ENCODE measurements at places on chromosomes 5 and 9. TPM values are rescaled to one million over a fixed set of nuclear protein-coding genes. Genes with fewer than 3 reads are reported as not detected.

RLN2 gene
- polyA plus RNA-seq = not detected

IL4 gene
- not detected for polyA plus RNA-seq

GRCh38 chr5:177502886-177503285, 5.5 kb upstream of the PDLIM7 start:
- DNase-seq = no peak

TNFSF8 gene
- 0.27 TPM for polyA plus RNA-seq

OTP gene
- 9.6 TPM for polyA plus RNA-seq

- DNase-seq = no peak
Measured at GRCh38 chr5:131221888-131222287, 42.0 kb upstream of the CDC42SE2 start.

DNA sequence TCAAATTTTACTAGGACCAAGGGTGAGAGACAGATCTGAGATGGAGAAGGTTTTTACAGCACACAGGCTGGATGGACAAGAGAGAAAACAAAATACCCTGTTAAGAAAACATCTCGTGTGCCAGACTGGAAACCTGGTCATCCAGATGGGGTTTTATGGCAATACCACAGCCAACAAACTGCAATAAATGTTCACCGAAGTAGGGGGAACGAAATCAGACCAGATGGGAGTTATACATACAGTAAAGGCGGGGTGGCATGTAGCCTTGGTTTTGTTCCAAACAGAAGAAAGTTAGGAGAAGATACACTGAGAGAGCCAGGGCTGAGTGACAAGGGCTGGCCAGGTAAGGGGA, 63.3 kb downstream of the DCP2 start:
- DNase-seq = peak; percentile 90

DNA sequence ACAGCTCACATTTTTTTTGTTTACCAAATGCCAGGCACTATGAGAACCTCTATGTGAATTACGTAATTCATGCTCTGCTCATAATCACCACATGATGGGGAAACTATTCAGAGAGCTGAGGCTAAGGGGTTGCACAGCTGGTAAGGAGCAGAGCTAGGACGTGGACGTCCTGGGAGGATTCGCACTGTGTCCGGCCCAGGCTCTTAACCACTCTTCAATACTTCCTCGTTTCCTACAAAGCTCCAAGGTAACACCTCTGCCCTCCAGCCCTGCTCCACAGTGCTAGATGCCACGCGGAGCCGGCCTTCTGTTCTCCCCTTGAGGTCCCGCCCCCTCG, 8.7 kb downstream of the PHF19 start:
- no peak for DNase-seq

C5orf58 gene
- polyA plus RNA-seq = not detected

SYK gene
- polyA plus RNA-seq = 32.8 TPM

XRCC4 gene
- 2.5 TPM for polyA plus RNA-seq

GRCh38 chr5:6439588-6440550, 8.8 kb upstream of the UBE2QL1 start:
- DNase-seq = no peak

GRCh38 chr9:87800456-87800855, 74.5 kb downstream of the CTSL start:
- DNase-seq = no peak

- DNase-seq = no peak
Measured at GRCh38 chr9:86955561-86955960, 8.3 kb upstream of the GAS1 start.

ACOT12 gene
- not detected for polyA plus RNA-seq

CD72 gene
- 2.0 TPM for polyA plus RNA-seq

GRCh38 chr5:54678737-54679136, 161.2 kb downstream of the SNX18 start:
- DNase-seq = no peak

DNA sequence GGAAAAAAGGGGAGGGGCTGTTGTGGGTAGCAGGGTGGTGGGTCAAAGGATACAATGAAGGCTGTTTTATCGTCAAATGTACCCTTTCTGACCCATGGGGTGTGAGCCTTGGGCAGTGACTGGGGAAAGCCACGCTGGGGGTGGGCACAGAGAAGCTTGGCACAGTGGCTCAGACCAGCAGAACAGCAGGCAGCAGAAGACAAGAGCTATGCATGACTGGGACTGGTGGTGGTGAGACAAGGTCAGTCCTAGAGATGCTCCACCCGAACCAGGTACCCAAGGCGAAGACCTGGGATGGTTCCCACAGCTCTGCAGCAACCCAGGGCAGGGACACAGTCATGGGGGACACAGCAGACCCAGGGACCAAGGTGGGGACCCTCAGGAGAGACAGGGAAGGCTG, 38.3 kb downstream of the BICD2 start:
- no peak for DNase-seq

- DNase-seq = no peak
Measured at GRCh38 chr5:133841831-133842750, 126.3 kb downstream of the C5orf15 start.

TENT4A gene
- 20.8 TPM for polyA plus RNA-seq

SLC36A2 gene
- not detected for polyA plus RNA-seq

GRCh38 chr9:125370786-125371185, 109.2 kb downstream of the GAPVD1 start:
- DNase-seq = no peak

- DNase-seq = no peak
Measured at GRCh38 chr5:148387325-148387724, 3.6 kb downstream of the FBXO38 start.

- no peak for DNase-seq
Measured at GRCh38 chr9:120558454-120558853, 21.5 kb downstream of the CDK5RAP2 start.

DNA sequence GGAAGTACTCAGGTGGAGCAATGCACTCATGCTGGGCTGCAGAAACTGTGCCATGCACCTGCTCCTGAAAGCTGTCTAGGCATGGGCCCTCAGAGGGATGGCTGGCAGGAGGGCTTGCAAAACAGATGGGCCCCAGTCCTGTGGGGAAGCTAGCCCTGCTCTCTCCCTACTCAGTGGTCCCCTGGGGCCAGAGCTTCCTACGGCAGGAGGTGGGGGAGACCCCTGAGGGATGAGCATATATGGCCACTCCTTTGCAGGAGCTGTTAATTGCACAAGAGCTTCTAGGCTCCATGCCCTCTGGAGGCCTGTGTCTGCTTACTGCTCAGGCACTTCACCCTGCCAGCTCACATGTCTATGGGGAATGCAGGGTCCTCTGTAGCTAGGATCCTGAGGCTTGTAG, 545.3 kb upstream of the PTPRD start:
- DNase-seq = no peak

RNF44 gene
- polyA plus RNA-seq = 37.3 TPM

DNA sequence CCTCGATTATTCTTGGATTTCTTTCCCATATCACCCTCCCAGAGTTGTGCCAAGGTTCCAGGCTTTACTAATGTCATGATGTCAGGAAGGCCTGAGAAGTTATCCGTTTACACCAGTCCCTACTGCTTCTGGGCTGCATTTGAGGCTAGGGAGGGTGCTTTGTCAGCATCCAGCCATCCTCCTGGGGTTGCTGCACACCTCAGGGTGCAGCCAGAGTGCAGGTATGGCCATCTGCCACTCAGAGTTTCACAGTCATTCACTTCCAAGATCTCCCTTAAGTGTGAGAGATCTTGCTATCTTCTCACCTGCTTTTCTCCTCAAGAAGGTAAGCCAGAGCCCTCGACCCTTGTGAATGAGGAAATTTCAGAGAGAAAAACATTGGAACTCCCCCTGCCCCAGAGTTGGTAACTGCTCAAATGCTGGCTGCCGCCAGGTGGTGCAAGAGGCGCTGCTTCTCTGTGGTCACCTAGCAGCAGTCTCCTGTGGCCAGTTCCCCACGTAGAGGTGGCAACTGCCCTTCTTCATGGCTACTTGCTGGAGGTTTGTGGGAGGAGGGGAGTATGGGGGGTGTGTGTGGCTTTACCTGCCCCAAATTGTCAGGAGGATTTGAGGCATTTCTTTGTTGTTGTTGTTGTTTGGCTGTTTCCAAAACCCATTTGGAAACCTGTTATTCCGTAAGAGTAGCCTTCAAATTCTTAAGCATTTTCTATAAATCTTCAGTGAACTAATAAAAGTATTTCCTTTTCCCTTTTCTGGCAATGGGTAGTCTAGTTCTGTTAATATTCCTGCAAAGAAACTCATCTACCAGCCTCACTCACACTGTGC, 259.6 kb upstream of the DMRT1 start:
- DNase-seq = no peak

DNA sequence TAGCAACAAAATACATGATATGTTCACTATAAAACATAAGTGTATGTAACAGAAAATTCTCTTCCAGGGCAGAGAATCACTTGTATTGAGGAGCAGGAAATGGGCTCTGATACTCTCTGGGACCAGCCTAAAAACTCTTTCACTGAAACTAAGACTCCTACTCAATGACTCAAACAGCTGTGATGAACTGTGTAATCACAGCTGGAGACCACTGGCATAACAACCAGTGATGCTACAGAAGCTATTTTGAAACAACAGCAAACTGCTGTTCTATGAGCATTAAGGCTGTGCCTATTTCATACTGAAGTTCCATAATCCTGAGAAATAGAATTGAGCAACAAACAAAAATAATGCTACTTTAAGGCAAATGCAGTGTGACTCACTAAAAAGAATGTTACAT, 594.0 kb downstream of the HINT1 start:
- no peak for DNase-seq

MEIKIN gene
- polyA plus RNA-seq = not detected

GRCh38 chr9:6978591-6978990, 220.8 kb downstream of the KDM4C start:
- no peak for DNase-seq

EMB gene
- 0.46 TPM for polyA plus RNA-seq

NAIF1 gene
- polyA plus RNA-seq = 12.2 TPM

P4HA2 gene
- 8.4 TPM for polyA plus RNA-seq

INSL4 gene
- not detected for polyA plus RNA-seq
